ENCODE measurements at places on chromosomes 13 and 19.

DNA sequence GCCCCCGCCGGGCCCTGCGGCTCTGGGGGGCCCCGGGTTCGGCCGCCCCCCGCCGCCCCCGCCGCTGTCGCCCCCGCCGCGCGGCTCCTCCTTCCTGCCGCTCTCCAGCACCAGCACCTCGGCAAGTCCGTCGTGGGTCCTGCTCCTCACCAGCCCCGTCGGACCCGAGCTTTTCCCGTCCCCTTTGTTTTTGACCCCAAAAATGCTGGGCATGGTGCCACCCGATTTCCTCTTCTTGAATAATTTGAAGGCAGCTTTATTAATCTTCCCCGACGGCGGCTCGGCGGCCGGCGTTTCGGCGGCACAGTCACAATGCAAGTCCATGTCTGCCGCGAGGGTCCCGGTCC, 945 bp downstream of the AMER2 start:
- no peak for DNase-seq

DNA sequence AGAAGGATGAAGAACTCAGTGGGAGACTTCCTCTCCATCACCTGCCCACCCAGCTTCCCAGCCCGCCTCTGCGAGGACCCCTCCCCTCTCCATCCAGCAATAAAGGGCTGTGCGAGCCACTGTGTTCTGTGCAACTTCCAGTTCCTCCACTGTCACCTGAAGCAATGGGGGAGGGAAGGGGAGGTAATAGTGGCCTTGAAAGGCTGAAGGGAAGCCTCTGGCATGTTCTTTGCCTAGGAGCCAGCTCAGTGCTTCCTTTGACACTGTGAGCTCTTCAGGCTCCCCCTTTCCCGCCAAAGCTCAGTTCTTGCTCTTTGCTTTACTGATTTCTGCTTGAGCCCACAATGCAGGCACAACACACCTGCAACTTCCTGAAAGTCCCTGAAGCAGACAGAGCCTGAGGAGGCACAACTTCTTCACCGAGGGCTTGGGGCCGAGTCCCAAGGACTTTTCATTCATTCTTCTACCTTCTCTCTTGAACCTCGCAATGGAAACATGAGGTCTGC, 73.2 kb upstream of the DOCK9 start:
- no peak for DNase-seq

GRCh38 chr19:2761876-2762782, 20.9 kb downstream of the SGTA start:
- DNase-seq: no peak

- peak; percentile 8 for DNase-seq
These were observed at the start of gene TTC9B for GRCh38 chr19:40217934-40218890. Gene TTC9B (minus strand): TSS chr19:40218384. CDS start chr19:40218381, 3 bp downstream.

DNA sequence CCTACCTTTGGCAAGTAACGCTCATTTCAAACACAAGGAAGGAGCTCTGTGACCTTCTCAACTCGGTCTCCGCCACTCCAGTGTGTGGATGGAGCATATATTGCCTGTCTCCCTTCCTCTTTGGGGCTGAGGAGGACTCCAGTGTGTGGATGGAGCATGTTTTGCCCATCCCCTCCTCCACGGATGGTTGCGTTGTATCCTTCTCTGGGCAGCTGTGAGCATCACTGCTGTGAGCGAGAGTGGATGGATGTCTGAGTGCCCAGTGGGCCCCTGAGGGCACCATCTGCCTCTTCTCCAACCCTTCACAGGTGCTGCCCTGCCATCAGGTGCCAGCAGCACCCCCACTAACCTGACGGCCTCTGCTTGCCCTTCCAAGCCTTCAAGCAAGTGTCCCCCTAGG, 186.2 kb downstream of the TEX29 start:
- DNase-seq: no peak

DNA sequence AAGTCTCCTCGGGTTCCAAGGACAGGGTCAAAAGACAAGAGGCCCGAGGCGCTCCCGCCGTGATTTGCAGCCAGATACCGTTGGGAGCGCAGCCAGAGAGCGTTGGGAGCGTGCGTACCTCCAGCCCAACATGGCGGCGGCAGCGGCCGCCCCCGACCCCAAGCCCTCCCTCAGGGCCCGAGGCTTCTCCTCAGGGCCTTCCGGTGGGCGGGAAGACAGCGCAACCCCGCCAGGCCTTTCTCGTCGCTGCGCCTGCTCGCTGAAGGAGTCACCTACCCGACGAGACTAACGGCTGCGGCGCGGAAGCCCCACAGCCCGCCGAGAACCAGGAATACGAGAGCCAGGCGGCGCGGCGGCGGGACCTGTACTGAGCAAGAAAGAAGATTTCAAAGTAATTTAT, 3.2 kb upstream of the ZNF850 start:
- no peak for DNase-seq

DNA sequence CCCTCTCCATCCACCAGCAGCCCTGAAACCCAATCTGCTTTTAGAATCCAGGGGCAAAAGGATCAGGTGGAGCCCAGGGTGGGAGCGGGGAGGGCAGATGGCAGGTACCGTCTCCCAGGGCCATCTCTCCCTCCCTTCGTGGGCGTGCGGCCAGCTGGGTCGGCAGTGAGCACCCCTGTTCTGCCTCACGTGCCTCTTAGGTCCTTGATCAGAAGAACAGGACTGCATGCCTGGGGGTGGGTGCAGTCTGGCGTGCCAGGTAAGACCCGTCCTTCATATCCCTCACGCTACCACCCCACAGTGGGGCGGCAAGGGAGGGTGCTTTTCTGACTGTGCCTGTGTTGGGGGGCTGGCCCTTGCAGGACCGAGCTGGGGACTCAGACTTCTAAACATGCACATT, 2.0 kb downstream of the SLC8A2 start:
- no peak for DNase-seq

GRCh38 chr19:34487651-34488051, 6.1 kb downstream of the WTIP start:
- no peak for DNase-seq

GRCh38 chr19:53906211-53907192, 2.6 kb upstream of the CACNG7 start:
- no peak for DNase-seq

- DNase-seq: no peak
These were observed 942.6 kb upstream of the SLC10A2 start for GRCh38 chr13:104008541-104009435.

DNA sequence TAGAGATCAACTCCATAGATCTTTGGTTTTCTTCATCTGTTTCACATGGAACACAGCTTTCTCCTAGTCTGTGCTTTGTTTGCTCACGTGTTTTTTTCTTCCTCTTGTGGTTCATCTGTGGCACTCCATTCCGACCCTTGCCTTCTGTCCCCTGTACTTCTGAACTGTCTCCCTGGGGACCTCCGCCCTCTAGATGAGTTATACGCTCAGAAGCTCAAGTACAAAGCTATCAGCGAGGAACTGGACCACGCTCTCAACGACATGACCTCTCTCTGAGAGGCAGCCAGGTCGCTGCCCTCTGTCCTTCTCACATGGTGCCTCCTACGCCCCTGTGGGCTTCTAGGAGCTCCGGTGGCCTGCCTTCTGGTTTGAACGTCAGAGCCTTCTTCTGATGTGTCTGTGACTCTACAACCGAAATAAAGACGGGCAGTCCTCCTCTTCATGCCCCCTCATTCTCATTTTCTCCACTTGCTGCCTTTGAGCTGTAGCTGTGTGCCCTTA, 16.6 kb upstream of the RAB8A start:
- no peak for DNase-seq

GRCh38 chr19:14021474-14021873, 6.5 kb upstream of the RLN3 start:
- DNase-seq: no peak

DNA sequence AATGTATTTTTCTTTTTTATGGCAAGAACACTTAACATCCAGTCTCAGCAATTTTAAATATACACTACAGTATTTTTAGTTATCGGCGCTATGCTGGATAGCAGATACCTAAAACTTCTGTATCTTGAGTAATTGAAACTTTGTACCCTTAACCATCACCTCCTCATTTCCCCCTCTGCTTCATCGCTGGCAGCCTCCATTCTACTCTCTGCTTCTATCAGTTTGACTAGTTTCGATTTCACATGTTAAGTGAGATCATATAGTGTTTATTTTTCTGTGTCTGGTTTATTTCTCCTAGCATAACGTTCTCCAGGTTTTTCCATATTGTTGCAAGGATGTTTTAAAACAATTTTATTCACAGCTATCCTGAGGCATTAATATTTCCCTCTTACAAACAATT, 340.8 kb upstream of the SLC10A2 start:
- DNase-seq: no peak

- no peak for DNase-seq
These were observed 18.4 kb upstream of the CHST8 start for GRCh38 chr19:33603377-33603776.

DNA sequence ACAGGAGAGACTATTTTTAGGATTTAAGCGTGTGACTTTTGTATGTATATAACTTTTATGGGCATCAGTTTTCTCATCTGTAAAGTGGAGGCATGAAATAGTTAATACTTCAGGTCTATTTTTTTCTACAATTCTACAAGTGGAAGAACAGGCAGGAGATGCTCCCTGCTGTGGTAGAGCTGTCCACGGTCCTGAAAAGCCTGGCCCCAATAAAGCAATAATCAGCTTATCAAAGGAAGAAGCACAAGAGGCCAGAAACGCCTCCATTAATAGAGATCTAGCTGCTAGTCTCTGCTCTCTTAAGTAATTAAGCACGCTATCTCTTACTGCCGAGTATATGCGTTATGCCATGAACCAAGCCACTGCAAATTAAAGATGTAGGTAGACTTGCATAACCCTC, 28.0 kb upstream of the WASF3 start:
- no peak for DNase-seq

GRCh38 chr19:401866-402511, 7.0 kb downstream of the C2CD4C start:
- no peak for DNase-seq

GRCh38 chr13:48201044-48201443, 32.0 kb upstream of the ITM2B start:
- DNase-seq: no peak

- DNase-seq: no peak
These were observed 120.2 kb downstream of the DNAJC15 start for GRCh38 chr13:43143591-43143990.

DNA sequence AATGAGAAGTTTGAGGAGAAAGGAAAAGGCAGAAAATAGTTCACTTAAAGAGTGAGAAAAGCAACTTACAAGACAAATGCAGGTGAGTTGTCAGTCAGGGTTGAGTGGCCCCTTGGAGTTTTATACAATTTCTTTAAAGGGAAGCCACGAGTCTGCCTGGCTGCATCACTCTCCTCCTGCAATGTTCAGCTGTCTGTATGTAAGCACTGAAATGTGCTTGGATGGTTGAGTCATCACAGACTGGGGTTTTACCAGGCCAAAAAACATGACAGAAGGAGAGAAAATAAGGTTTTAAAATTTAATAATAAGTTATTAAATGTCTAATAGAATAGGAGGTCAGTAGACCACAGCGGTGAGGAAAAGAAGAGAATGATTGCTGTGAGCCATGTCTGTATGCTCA, 51.0 kb upstream of the FGF14 start:
- DNase-seq: no peak

- no peak for DNase-seq
These were observed 360.9 kb downstream of the SLITRK5 start for GRCh38 chr13:88031980-88032559.

DNA sequence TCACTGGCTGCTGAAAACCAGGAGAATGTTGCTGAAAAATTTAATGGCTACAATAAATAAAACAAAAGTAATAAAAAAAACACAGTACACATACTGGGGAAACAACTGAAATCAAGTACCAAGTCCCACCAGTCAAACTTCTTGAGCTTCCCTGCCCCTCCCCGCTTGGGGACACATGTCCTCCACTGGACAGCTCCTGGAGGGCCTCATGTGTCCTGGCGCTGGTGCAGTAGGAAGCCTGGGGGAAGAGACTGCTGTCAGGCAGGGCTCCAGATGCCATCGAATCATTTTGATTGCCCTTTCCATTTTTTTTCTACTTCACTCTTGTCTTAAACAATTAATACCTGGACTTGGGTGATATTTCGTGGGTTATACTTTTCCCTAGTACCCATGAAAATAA, 26.6 kb upstream of the SLC35E1 start:
- no peak for DNase-seq

DNA sequence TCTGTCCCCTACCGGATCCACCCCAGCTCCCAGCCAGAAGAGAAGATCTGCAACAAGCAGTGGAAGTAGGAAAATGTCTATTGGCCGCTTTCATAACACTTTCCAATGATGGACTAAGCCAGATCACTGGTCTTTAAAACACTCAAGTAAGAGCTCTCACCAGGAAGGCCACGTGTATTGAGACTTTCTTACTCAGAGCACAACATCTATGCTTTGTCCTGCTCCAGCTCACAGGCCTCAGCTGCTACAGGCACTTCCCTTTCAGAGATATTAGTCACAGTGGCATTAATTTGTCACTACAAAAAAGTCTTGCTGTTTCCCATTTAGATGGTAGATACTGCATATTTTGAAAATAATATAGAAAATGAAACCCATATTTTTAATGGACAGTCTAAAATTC, 164.2 kb downstream of the ABCC4 start:
- no peak for DNase-seq

DNA sequence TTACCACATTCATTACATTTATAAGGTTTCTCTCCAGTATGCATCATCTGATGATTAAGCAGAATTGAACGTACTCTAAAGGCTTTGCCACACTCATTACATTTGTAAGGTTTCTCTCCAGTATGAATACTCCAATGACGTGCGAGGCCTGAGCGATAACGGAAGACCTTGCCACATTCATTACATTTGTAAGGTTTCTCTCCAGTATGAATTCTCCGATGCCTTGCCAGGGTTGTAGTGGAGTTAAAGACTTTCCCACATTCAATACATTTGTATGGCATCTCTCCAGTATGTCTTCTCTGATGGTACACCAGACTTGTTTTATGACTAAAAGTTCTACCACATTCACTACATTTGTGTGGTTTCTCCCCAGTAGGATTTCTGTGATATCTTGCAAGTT, 16.8 kb upstream of the ZNF432 start:
- no peak for DNase-seq

DNA sequence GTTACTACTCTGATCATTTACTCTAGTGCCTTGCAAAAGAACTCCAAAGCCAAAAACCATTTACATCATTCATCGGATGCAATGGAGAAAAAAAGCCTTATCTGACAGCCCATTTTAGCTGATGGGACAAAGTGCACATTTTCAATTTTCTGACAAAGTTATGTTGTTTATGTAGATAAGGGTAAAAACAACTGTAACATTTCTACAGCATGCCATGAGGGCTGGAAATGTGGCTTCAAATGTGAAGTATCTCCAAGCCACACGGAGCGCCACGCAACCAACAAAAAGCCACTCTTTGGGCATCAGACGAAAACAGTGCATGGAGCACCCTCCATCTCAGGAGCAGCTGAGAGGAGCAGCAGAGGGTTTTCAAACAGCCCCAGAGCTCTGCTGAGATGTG, 364.6 kb upstream of the ZNF507 start:
- no peak for DNase-seq

- DNase-seq: peak; percentile 86
These were observed 1.3 kb downstream of the IRF3 start for GRCh38 chr19:49664171-49665035.

- no peak for DNase-seq
These were observed 1.3 kb downstream of the ALOX5AP start for GRCh38 chr13:30736461-30737320.

GRCh38 chr19:51098365-51099046, 9.7 kb downstream of the CTU1 start:
- DNase-seq: no peak

Measured in NCI-H1436 (cell line).